Activated CD4-positive, alpha-beta T cell treated with anti-CD3 and anti-CD28 coated beads, Interleukin-2, amount 50 U/mL, for 16 hours (primary cell): ENCODE measurements at places on chromosomes 3 and 15.

DNA sequence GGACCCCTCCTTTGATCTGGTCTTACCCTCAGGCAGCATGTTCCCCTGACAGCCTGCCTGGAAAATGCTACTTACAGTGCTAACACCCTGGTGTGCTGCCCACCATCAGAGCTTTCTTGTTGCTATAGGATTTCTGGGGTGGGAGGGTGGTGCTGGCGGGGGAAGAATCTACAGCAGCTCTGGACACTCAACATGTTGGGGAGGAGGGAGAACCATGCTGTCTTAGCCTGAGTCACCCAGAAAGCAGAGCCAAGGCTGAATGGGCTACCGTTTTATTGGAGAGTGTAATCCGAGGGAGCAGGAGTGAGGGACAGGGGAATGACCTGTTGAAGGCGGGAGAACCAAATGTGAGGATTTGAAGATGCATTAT is 45.6 kb downstream of the MFSD1 start:
- no peak for DNase-seq

DNA sequence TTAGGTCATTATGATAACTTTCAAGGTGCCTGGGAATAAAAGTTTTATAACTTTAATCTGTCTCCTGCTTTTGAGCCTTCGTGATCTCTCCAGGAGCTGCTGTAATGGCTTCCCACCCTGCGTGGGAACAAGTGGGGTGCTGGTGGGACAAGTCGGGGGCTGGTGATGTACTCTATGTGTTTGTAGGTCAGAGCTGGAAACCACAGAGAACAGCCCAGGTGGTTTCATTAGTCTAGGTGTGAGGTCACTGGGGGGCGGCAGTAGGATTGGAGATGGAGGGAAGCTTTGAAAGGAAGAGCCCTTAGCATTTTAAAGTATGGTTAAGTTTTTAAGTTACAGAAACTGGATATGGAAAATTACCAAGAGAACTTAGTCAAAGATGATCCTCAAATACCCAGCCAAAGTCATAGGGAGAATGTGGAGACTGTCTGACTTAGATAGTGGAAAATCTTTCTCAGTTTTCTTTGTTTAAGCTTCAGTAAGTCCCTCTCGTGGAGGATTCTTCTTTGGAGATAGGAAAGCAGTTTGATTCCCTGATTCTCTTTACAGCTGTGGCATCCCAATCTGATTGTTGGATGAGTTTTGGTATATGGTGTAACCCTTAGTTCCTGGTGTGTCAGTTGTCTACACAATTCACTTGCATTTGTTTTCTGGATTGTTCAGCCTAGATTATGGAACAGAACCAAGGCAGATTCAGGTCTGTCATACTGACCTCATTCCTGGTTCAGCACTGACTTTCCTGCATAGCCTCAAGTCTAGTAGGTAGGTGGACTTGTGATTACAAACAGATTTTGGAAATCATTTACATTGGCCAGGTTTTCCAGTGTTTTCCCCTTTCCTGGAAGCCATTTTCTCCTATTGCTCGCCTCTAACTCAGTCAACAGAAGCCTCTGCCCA is 115.6 kb downstream of the FNDC3B start:
- no peak for DNase-seq

DNA sequence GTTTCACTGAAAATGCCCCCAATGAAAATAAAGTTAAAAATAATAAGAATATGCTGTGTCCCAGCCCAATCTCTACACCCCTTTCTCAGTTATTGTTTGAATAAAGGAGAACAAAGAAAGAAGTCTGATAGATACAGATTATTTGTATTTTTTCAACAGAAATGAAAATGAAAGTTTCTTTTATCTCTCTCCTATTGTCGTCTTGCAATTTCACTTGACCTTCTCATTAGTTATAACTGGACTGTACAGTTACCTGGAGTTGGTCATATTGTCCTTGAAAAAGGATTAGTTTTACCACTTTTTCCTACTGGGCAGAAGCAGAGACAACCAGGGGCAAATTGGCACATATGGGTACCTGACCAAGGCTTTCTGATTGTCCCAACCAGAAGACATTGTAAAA is 440.0 kb downstream of the PDCD6IP start:
- DNase-seq, result no peak

DNA sequence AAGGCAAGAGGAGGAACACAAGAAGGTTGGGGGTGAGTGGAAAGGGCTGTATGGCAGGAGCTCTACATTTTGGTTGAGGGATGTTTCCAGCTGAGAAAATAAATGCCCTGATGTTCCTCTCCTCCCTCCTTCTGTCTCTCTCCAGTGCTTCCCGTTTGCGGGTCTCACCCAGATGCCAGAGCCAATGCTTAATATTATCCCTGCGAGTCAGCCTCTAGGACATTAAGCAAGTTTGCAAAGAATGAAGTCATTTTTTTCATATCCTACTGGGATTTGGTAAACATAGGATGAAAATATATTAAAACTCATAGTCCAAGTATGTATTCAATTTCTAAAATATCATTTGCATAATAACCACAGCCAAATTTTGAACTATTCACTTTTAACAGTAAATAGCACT is 295.9 kb downstream of the CADM2 start:
- no peak for DNase-seq

DNA sequence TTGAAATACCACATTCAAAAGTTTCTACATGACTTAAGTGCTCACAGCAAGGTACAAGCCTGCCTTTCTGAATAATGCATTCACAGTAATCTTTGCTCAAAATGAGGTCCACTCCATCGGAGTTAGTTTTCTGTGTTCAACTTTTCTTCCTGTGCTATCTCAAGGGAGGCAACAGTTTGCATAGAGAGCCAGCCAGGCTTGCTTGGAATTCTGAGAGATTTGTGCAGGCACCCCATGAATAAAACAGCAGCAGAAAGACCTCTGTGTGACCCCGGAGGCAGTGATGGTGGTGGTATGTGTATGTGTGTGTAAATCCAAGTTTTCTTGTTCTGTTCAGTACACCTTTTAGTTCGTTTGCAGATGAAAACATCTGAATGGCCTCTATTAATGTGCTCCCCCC is 124.0 kb downstream of the ADAMTS9 start:
- no peak for DNase-seq

GRCh38 chr3:34292605-34293300 is 494.3 kb downstream of the PDCD6IP start:
- no peak for DNase-seq

- DNase-seq, result no peak
These were observed 25.4 kb upstream of the TSEN2 start for GRCh38 chr3:12458901-12459300.

- DNase-seq, result no peak
These were observed 42.6 kb downstream of the ADAMTS9 start for GRCh38 chr3:64645243-64645642.
